ENCODE measurements at places on chromosomes 6 and 20. TPM values are rescaled to one million over a fixed set of nuclear protein-coding genes. Genes with fewer than 3 reads are reported as not detected.

Gene TBXT
- not detected for total RNA-seq

Gene TBX18
- total RNA-seq, result 53.5 TPM

- no peak for DNase-seq
These were observed 53.4 kb downstream of the MRPL14 start for GRCh38 chr6:44073612-44074438.

- DNase-seq, result no peak
These were observed 64.3 kb downstream of the CDH22 start for GRCh38 chr20:46243707-46244628.

- DNase-seq, result no peak
These were observed 159.1 kb downstream of the PKHD1 start for GRCh38 chr6:51928320-51928719.

- DNase-seq, result no peak
These were observed 2.8 kb downstream of the TAF11 start for GRCh38 chr6:34884996-34885395.

Measured in thoracic aorta (tissue), 2 donors.